ENCODE measurements at places on chromosomes 16 and 17.

- no peak for DNase-seq
These were observed 14.2 kb downstream of the B4GALNT2 start for GRCh38 chr17:49146620-49147306.

- no peak for DNase-seq
These were observed 9.4 kb upstream of the SOX9 start for GRCh38 chr17:72111336-72111923.

GRCh38 chr17:59771093-59771492 is 63.6 kb downstream of the VMP1 start:
- DNase-seq = no peak

DNA sequence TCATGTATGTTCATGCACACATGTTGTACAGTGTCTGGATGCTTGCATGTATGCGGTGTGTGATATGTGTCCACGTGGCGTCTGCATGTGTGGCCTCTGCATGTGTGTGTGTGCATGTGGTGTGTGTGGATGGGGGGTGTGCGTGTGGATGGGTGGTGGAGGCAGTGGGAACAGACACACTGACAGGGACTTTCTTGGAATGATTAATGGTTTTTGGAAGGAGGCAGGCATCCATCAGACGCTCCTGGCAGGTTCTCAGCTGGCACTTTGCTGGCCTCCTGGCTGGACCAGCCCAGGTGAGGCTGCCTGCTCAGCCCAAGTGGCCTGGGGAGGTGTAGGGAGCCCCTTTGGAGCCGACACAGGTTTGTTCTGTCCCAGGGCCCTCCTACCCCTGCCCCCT is 121.2 kb upstream of the CIBAR2 start:
- DNase-seq = no peak

DNA sequence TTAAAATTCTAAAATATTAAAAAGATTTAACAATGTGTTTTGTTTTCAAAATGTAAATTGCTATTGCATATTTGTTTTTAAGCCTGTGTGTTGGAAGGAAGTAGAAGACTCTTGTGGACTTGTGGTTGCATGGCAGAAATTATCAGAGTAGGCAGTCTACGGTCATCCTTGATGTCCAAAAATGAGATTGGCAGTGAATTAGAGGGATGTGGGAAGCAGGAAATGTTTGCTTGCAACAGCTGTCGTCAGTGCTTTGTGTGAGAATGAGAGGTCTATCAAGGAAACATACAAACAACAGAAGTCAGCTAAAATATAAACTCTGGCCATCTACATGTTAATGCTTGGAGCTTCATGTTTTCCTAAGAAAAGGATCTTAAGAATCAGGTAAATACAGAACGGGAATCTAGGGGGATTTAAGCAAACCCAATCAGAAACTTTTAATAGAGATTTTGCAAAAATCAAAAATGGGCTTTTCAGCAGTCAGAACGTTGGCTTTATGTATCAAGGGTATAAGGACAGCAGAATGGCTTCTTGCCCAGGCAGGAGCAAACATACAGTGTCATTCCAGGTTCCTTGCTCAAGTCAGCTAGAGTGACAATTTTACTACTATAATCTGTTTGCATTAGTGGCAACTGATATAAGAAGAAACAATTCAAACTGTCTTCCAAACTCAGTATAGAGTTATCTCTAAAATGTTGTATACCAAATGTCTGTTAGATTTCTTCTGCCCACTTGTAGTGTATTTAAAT is 196.7 kb downstream of the CYB561 start:
- DNase-seq = no peak

GRCh38 chr16:74923766-74924460 is 61.0 kb downstream of the WDR59 start:
- DNase-seq = no peak

DNA sequence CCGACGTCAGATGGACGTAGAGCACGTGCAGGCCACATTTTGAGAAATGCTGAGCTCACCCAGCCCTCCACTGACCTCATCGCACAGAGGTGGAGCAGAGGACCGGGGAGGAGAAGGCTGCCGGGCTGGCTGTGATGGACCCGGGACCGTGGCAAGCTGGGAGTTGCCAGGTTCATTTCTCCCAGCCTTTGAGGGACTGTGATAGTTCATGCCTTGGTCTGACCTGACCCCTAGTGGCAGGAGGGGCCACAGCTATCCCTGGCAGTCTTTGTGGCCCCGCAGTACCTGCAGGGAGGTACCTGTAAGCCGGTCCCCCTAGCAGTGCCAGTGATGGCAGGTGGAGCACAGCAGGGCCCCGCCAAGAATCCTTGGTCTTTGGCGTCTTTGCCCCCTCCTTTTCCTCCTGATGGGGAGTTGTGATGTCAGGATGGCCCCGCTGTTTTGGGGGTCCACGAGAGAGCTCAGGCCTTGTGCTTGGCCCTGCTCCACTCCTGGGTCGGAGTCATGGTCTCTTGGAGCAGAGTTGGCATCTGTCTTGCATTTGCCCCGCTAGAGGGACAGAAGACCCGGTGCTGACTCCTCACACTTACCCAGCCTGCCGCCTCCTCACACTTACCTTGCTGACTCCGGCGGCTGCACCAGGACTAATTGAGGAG is 50.4 kb downstream of the OR1D5 start:
- peak; percentile 46 for DNase-seq

- DNase-seq = no peak
These were observed 37.6 kb downstream of the SALL1 start for GRCh38 chr16:51113236-51114125.

DNA sequence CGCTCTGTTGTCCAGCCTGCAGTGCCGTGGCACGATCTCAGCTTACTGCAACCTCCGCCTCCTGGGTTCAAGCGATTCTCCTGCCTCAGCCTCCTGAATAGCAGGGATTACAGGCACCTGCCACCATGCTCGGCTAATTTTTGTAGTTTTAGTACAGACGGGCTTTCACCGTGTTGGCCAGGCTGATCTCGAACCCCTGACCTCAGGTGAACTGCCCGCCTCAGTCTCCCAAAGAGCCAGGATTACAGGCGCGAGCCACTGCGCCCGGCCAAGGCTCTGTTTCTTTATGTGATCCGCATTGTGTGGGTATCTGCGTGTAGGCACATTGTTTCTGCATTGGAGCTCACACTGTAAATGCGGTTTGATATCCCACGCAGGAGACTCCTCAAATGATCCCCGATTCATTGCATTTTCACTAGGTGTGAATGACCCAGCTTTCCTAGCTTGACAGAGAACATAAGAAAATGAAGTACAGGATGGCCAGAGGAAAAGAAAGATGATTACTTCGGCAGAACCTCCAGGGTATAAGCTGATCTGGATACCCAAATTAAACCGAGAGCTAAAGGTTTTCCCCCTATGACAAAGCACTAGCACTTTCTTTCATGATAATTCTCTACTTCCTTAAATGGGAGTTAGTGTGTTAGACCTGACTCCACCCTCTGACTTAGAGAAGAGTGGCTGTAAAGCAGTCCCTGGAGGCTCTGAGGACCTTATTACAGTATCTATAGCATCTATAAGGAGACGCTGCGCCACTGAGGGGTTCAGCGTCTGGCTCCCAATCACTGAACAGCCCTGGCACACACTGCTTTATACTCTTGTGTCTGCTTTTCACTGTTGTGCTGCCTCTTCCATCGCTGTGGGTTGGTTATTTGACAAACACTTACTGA is 17.3 kb downstream of the COTL1 start:
- peak; percentile 72 for DNase-seq

- DNase-seq = no peak
These were observed 388.5 kb downstream of the XYLT1 start for GRCh38 chr16:17082095-17082882.

GRCh38 chr17:50161911-50162288 is 3.9 kb upstream of the SGCA start:
- no peak for DNase-seq

DNA sequence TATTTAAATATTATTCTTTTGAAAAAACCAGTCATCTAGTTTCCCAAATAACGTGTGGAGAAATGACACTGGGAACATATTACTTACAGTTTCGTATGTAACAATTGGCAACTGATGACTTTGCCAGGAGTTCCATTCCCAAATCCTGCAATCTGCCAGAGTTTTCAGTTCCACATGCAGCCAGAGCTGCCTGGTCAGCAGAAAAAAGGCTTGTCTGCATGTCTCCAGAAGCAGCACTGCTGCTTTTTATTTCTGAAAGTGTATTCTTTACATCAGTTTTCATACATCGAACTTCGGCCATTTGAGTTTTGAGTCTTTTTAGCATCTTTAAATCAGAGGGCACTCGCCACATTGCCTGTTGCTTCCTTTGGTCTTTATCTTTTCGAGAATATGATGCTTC is 78.4 kb downstream of the TRIM37 start:
- DNase-seq = no peak

- DNase-seq = no peak
These were observed 22.5 kb downstream of the GPR139 start for GRCh38 chr16:20051147-20051546.

- no peak for DNase-seq
These were observed 21.9 kb downstream of the MRM1 start for GRCh38 chr17:36623281-36623680.

- no peak for DNase-seq
These were observed 133.4 kb downstream of the SPACA3 start for GRCh38 chr17:33124871-33125551.

- no peak for DNase-seq
These were observed 343.0 kb downstream of the SNX29 start for GRCh38 chr16:12319428-12320035.

- no peak for DNase-seq
These were observed 13.7 kb upstream of the MNT start for GRCh38 chr17:2414446-2415064.

GRCh38 chr16:31528523-31529107 is 915 bp downstream of the AHSP start:
- DNase-seq = no peak

DNA sequence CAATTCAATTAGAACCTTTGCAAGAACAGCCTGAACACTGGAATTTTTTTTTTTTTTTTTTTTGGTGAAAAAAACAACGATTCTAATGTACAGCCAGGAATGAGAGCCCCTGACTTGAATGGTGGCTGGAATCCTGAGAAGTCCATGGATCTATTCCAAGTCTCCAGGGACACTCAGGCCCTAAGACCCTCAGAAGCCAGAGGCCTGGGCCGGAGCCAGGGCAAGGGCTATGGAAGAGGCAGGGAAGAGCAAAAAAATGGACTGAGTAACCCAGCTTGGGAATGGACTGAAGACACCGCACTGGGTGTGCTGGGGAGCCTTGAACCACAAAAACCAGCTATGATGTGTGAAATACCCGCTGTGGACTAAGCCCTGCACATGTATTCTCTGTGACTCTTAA is 60.3 kb upstream of the LHX1 start:
- DNase-seq = no peak

DNA sequence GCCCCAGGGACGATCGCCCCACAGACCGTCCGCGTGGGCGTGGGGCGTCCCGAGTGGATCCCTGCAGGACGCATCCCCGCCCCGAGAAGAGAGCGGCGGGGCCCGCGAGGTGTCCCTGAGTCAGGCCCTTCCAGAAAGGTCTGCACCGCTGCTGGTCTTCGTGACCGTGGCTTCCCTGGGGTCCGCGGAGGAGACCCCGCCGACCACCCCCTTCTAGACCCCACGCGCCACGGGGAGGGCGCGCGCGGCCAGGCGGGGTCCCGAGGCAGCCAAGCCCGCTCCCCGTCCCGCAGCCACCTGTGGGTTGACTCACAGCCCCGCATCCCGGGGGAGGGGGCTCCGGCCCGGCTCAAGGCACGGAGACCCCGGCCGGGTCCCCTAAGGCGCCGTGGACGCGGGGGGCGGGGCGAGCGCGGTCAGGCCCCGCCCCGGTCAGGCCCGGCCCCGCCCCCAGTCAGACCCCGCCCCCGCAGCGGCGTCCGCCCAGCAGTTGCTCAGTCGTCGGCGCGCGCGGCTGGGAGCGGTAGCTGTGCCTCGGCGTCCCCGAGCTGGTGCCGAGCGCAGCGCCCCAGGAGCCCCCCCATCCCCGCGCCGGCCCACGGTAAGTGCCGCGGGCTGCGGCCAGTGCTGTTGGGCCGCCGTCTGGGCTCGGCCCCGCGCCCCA is at the start of gene BAIAP3:
TSS of gene BAIAP3 (plus strand) at position 497 of the 664 bp plus-strand sequence. CDS start 4,905 bp downstream, outside the sequence.
- peak; percentile 51 for DNase-seq

DNA sequence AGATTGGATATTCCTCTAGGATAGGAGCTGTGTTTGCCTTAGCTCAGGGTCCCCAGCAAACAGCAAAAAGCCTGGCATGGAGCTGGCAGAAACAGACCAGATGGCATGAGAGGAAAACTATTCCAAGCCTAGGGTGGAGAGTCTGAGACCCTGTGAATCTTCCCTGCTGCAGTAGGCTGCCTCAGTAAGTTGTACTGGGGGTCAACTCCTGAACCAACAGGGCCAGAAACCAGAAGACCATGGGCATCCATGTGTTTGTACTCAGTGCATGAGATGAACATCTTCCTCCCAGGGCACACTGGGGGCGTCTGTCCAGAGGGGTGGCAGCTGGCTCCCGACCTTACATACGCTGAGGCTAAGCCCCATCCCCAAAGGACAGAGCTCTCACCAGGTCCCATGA is 214.4 kb downstream of the C16orf78 start:
- DNase-seq = no peak

GRCh38 chr17:21001813-21002221 is 41.0 kb downstream of the USP22 start:
- no peak for DNase-seq

DNA sequence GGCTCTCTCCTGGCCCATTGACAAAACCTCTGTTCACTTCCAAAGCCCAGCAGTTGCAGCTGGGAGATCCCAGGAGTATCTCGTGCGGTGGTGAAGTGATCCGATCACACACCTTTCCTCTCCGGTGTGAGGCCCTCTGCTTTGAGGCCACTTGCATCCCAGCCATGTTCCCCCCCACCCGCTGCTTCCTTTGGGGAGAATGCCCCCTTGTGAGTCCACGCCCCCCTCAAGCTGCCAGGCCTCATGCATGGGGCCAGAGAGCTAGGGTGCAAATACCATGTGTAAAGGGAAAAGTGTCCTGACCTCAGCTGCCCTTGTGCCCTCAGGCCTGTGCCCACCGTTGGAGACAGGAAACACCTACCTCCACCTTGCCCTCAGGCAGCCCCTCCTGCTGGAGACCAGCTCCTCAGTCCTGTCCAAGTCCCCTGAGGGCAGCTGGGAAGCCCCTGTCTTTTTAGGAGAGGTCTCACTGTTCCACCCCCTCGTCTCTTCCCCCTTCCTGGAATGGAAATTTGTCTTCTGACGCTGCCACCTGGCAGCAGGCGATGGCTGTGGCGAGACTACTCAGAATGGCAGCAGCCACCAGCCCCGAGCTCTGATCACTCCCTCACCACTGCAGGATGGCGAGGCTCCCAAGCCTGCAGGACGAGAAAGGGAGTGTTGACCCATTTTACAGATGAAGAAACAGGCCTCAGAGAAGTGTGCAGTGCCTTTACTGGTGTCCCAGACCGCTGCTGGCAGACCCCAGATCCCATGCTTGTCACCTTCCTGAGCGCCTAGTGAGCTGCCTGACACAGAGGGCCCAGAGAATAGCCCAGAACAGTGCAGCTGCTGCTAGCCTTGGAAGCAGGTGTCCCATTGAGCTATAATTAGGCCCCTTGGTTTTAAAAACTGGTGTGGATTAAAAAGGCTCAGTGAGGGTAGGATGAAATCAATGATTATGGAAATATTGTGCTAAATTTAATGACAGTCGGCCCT is 120.6 kb upstream of the CACNG5 start:
- DNase-seq = no peak

GRCh38 chr16:12626411-12626810 is 177.3 kb downstream of the CPPED1 start:
- no peak for DNase-seq

All from CD4-positive, alpha-beta T cell treated with Interleukin-10 for 1 hour (primary cell).